Effector memory CD4-positive, alpha-beta T cell (primary cell): ENCODE measurements at places on chromosomes 16 and 17.

- DNase-seq: no peak
Measured at GRCh38 chr17:19464031-19465026, 53.3 kb downstream of the RNF112 start.

- DNase-seq: no peak
Measured at GRCh38 chr16:17338244-17338643, 132.5 kb downstream of the XYLT1 start.

- peak; percentile 51 for DNase-seq
Measured at GRCh38 chr17:62703776-62704380, 76.4 kb downstream of the MRC2 start.

GRCh38 chr17:49388290-49388640 is 26.2 kb upstream of the ZNF652 start:
- DNase-seq: peak; percentile 23

GRCh38 chr17:16444258-16444886 is 29.0 kb downstream of the TRPV2 start:
- no peak for DNase-seq

DNA sequence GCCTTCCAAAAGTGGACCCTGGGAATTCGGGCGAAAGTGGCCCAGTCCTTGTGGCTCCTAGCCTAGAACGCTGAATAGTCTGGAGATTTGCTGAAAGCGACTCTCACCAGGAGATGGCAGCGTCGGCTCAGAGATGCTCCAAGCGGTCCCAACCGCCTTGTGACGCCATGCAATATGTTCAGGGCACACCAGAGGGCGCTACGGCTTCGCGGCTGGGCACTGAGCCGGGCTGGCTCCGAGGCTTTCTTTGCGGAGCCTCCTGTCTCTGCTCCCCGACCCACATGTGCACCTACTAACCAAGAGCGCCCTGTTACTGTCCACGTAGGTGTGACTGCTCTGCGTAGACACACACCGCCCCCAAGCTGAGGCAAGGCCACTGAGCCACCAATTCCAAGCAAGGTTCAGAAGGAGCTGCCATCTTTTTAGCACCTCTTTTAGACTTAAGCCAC is 36.9 kb downstream of the SYCE1L start:
- DNase-seq: peak; percentile 69

- DNase-seq: no peak
Measured at GRCh38 chr16:2058420-2058819, 10.6 kb downstream of the TSC2 start.

GRCh38 chr16:67594956-67595355 is 32.6 kb downstream of the CTCF start:
- no peak for DNase-seq

DNA sequence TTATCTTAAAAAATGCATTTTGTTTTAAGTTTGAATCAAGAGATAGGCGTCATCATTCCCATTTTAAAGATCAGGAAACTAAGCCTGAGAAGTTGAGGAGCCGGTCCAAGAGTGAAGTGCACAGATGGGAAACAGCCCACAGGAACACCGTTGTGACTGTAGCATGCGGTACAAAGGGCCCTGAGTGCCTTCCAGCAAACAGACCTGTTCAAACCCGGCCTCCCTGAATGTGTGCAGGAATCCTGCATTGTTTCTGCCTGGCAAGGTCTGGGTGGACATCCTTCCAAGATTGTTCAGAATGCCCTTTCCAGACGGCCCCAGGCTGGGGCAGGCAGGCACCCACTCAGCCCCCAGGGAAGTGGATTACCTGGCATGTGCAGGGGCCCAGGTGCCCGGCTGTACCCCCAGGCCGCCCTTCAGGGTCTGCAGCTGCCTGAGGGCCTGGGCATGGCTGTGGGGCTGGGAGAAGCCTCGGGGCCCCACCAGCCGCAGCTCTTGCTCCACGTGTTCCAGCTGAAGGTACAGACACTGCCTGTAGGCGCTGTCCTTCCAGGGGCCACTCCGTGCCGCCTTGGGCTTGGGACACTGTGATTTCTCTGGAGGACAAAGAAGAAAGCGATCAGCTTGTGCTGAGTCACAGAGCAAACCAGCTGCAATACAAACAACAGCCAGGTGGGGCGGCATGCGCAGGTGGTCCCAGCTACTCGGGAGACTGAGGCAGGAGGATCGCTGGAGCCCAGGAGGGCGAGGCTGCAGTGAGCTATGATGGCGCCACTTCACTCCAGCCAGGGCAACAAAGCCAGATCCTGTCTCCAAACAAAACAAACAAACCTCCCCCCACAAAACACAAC is 45.0 kb upstream of the GCSH start:
- no peak for DNase-seq

DNA sequence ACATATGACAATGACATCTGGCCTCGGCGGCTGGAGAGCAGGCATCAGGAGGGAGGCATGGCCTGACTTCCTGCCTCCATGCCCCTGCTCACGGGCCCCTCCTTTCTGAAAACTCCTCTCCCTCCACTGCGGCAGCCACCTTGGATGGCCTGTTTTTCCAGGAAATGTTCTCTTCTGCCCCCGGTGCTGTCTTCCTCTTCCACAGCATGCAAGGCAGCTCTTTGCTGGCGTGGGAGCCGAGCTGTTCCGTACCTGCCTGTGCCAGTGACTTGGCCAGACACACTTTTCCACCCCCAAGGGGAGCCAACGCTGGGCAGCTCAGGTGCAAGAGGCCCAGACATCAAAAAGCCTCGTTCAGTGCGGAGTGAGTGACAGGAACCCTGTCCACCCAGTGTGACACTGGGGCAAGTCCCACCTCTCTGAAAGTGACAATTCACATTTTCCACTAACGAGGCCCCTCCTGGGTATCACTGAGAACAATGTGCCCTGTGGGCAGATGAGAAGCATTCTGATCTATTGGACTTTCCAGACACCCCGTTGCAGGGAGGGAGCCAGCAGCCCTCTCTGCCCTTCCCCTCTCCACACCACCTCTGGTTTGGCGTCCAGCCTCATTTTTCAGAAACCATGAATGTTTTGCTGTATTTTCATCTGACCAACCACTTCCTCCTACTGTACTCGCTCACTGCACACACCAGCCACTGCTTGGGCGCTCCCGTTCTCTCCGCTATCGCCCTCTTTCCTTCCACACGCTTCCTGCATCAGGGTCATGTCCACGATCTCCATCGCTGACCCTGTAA is 31.2 kb downstream of the NSMCE1 start:
- DNase-seq: peak; percentile 50

DNA sequence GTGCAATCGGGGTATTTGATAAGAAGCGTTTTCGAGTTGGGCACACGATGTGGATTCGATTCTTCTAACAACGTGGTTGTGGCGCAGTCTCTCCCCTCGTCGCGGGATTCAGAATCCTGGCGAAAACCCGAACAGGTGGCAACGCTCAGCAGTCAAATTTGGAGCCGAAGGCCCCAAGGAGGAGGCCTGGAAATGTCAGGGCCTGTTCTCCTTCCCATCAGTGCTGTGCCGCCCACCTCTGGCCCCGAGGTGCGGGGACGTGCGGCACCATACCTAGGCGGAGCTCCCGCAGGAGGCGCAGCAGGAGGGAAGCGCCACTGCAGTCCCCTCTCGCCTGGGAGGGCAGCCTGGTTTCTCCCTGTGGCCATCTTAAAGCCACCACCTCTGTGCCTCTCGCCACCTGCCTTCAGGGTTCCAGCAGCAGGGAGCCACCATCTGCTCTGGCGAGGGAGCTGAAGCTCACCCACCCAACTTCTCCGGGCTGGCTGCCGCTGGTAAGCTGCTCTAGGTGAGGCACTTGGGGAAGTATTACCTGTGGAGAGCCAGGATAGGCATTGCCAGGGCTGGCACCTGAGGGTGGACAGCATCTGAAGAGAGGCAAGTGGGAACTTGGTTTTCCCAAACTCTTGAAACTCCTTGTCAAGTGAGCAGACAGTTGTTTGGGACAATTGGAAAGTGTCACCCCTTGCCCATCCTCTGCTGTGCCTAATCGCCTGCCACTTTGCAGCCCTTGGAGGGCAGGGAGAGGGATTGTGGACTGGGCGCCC is 2.6 kb upstream of the AATF start:
- DNase-seq: no peak

- peak; percentile 73 for DNase-seq
Measured at GRCh38 chr17:2025220-2025621, at the start of gene RTN4RL1. RTN4RL1 (minus strand) TSS chr17:2025334; CDS start chr17:2024865, 469 bp downstream.

DNA sequence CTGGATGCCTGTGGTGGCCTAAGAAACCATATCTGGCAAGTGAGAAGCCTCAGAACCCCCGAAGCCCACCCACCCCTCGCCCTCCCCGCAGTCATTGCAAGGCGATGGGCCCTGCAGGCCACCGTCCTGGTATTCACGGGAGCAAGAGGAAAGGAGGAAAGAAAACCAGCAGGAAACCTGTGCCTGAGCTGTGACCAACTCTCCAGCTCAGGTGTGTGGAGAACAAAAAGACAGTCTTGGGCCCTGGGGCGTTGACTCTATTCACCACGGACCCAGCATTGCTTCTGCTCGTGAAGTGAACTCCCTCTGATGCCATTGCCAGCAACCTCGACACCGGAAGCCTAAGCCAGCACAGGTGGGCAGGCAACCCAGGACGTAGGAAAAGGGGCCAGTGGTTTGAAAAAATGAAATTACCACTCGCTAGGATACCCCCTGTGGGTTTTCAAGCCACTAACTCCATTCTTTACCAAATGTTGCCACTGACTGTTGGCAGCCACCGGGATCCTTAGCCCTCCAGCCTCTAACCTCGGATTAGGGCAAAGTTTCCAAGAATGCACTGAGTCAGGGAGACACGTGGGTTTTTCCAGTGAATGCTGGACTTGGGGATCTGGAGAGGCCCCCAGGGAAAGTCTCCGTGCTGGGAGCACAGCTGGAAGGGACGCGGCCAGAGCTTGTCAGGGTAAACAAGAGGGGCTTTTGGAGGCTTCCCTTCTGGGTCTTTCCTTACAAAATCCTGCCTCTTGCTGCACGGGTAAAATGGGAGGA is 25.1 kb downstream of the FA2H start:
- DNase-seq: no peak
